ENCODE measurements at places on chromosomes 13 and 19.
A peak's percentile ranks its signal among the peaks of the same experiment; 100 is the strongest.

GRCh38 chr13:30774214-30774730, 38.9 kb downstream of the ALOX5AP start:
- no peak for DNase-seq

- DNase-seq: no peak
These were observed 67.2 kb downstream of the UQCRFS1 start for GRCh38 chr19:29145756-29146155.

DNA sequence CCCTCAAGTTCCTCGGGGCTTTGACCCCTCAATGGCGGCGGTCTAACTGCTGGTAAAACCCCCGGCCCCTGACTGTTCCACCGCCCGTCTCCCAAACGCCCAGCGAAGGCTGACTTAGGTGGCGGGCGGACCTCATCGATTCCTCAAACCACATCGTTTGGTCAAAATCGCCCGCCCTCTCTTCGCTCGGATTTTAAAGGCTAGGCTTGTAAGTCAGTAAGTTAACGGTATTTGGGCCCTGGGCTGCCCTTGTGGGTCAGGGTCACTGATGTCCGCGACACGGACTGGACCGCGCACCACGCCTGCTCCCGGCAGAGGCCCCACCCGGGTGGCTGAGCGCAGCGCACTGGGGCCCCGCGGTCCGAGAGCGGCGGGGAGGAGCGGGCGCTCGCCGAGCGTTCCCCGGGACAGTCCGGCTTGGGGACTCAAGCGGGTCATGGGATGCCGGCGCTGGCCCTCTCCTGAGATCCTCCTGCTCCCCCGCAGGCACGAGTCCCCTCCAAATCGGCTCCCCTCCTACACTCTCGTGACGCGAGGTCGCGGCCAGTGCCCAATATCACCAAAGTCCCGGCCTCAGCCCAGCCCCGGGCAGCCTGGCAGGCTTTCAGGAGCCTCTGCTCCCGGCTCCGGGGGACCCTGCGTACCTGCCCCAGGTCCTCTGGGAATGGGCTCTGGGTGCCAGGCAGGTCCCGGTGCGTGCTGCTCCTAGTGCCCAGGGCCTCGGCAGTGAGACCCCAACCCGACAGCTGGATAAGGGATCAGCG, 1.0 kb downstream of the FLT1 start:
- no peak for DNase-seq

DNA sequence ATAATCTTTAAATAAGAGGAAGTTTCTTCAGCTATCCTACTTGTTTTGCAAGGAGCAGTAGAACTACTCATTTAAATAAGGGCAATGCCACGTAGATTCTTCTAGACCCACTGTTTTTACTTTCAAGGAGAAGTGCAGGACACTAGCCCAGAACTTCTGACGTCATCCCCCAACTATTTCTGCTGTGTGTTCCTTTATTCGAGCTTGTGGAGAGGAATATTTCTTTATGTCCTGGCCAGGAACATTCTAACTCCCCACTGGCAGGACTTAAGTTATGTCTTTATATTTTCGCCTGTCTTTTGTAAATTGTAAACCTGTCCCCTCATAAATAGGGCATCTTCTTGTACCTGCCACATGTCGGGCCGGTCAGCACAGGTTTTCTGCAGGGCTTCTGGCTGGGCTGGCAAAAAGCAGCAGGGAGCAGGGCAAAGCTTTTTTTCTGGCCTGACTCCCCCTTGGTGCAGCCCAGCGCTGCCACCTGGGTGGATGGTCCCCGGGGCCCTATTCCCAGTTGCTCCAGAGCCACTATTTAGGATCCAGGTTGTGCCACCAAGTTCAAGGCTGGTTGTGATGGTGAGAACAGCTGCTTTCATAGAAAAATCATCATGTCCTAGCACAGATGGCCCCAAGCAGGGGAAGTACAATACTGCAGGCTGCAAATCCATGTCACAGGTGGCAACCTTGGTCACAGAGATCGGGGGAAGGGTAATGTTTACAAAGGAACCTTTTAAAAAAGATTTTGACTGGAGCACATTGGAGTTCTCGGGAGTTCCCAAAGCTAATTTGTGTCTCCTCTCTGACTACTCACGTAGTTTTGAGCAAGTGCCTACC, 1.8 kb downstream of the MBNL2 start:
- DNase-seq: no peak

GRCh38 chr13:37410316-37410715, 188.3 kb downstream of the POSTN start:
- no peak for DNase-seq

DNA sequence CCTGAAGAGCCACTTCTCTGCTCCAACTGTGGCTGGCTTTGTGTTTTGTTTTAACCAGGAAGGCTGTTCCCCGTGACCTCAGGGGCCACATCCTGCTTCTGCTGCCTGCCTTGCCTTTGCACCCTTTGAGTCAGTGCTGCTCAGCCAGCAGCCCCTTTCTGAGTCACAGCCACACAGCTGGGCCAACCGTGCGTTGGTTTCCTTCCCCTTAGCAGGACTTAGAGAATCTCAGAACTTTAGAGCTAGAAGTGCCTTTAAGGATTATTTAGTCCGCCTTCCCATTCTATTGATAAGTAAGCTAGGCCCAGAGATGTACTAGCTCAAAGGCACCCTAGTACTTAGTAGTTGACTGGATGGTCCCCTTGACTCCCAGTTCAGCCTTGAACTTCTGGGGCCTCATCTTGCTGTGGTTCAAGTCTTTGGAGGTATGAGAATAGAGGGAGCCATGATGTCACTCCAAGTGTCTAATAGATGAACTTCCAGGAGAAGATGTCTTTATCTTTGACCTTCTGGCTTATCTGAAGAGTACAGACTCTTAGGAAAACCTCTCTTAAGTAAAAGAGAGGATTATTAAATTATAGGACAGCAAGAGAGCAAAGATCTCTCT, 8.0 kb downstream of the RGCC start:
- peak; percentile 66 for DNase-seq

GRCh38 chr13:97259410-97259797, 37.3 kb downstream of the MBNL2 start:
- no peak for DNase-seq

DNA sequence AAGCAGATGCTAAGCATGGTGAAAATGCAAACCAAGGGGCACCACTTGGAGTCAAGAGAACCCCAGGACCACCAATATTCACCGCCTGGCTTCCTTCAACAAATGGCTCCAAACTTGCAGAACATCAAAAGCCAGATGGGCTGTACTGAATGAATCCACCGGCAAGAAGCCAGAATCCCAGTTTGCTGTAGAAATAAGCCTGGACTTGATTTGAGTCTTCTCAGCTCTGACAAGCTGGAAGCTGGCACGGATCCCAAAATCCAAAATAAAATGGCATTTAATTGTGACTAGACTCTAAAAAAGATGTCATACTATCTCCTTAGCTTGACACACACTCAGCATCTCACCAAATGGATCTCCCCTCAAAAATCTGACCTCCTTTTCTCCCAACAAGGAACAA, 11.9 kb downstream of the EFNB2 start:
- DNase-seq: no peak

All from stimulated activated CD8-positive, alpha-beta memory T cell treated with anti-CD3 and anti-CD28 coated beads, Interleukin-4, amount 100 ng/mL, for 1 hour (primary cell).